ENCODE measurements at places on chromosomes 11 and 22.
A peak's percentile ranks its signal among the peaks of the same experiment; 100 is the strongest.

GRCh38 chr22:39953101-39953500 is 7.1 kb upstream of the TMA7B start:
- no peak for DNase-seq

DNA sequence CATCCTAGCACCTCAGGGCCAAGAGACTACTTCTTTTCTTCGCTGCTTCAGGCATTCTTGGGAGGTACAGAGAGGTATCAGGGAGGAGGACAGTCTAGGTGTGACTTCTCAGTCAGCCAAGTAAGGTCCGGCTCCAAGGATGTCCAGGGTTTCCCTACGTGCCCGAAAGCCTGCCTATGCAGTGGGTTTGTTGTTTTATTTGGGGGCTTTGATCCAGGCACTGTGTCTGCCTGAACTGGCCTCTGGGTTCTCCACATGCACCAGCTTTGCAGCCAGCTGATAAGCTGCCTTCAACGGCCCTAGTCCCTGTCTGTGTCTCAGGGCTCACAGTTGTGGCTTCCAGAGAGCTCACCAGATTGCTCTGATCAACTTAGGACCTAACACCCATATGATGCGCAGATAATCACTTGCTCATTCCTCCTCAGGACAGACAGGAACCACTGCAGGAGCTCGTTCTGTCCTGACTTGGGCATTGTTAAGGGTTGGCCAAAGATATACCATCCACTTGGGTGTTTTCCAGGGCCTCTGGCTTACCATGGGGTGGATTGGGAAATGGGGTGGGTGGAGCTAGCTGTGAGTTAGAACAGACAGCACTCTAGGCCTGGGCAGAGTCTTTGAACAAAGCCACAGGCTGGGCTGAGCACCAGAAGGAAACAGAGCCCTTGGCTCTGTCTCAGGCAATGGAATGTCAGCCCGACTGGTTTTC is 45.5 kb upstream of the CRYBB3 start:
- DNase-seq: peak; percentile 89

- DNase-seq: no peak
These were observed 5.7 kb downstream of the CBLIF start for GRCh38 chr11:59839615-59840014.

GRCh38 chr11:118318124-118318523 is 13.6 kb downstream of the CD3E start:
- DNase-seq: no peak

GRCh38 chr11:129435499-129436245 is 60.0 kb downstream of the BARX2 start:
- peak; percentile 30 for DNase-seq

DNA sequence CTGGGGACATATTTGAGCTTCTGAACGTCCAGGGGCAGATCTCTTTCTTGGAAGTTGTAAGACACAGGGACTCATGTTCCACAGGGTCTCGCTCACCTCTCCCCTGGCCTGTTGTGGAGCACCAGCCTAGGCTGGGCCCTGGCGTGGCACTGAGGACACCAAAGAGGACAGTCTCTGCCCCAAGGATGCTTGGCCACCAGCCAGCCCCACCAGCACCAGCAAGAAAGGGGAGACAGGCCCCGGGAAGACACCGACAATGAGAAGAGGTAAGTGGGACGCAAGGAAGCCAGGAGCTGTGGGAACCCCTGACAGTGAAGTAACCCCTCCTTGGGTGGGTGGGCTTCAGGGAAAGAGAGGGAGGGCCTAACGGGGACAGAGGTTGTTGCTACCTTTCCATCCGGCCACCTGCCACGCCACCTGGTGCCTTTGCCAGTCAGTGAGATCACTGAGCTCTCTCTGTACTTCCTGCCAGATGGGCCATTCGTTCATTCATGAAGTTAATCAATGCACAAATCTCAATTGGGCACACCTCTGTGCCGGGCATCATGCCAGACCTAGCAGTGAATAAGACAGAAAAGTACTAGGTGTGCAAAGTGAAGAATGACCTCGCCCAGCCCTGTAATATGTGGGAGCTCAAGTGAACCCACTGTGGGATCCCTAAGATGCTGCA is 11.1 kb downstream of the APOL5 start:
- peak; percentile 90 for DNase-seq

DNA sequence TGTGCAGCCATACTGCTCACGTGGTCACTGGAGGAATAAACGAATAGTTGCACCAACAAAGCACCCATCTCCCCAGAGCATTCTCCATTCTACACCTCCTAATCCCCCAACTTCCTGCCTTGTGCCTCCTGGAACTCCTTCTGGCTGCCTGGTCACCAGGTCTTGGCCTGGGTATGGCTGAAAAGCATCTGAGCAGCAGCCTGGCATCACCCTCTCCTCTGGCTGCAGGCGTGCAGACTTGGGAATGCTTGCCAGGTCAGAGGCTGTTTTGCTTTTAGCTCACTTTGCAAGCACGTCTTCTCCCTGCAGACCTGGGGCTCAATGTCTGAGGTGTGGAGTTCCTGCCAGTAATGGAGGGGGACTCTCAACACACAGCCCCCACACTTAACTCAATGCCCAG is 33.3 kb upstream of the KCNJ11 start:
- no peak for DNase-seq

DNA sequence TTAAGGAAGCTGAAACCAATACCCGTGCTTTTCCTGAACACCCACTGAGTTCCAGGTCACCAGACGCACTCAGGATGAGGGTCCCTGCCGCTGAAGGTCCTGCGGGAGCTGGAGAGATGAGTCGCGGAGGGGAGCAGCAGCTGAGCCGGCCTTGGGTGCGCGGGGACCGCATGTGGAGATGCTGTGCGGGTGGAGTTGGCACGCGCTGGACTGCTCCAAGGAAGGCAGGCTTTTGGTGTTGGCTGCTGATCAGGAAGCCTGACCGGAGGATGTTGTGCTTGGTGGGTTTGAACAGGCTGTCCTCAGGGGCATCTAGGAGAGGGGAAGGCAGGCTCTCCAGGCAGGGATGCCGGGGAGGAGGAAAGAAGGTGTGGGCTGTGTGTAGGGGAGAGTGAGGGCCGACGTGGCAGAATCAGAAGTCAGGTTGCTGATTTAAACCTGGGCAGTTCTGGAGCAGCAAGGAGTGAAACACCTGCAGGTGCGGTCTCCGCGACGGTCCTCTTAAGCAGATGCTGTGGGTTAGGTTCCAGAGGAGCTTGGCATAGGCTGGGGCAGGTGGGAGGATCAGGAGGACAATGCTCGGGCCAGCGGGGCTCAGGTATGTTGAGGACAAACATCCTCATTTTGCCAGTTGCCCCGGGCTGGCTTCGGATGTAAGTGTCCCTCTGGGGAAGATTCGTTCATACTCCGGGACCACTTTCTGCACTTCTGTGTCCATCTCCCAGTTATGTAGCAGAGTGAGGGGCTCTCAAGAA is 197.5 kb upstream of the B3GAT1 start:
- DNase-seq: no peak

DNA sequence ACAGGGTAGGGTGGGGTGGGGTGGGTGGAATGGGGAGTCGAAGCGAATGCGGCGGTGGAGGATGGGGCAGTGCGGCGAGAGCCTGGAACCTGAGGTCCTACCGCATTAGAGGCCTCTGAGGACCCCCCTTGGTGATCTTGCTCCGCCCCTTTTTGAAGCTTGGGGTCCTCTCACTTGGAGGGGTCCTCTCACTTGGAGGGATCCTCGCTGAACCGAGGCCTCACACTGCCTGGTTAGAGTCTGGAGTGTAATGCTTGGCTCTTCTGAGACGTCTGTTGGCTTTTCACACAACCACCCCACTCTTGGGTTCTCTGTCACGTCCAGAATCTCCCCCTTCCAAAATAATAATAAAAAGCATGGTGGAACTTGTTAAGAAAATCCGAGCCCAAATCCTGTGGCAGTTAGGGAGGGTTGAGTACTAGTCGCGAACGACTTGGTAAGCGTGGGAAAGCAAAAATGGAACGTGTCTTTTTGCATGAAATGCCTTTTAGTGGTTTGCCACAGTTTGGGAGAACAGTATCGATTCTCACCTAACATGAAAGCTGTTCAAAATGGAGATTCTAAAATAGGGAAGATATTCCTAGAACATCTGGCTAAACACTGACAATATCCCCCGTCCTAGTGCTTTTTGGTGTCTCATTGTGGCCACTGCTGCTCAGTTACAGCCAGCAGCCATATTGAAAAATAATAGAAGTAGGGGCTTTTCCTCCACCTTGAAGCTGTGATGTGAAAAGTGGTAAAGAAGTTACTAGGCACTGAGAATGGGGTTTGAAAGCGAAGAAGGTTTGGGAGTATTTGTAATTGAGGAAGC is 822 bp downstream of the RBX1 start:
- DNase-seq: no peak

DNA sequence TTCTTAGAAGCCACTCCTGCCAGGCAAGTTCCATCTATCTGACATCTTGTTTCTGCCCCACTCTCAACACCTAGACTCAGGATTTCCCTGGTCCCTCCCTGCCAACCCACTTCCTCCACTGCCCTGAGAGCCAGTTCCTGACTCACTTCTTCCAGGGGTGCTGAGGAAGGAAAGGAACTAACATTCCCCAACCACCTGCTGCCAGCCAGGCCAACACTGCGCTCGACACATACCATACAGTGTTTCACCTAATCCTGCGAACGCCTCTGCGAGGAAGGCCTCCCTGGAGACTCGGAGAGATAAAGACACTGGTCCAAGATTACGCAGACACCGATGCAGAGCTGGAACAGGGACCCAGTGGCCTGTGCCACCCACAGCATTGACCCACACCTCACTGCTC is 40.2 kb downstream of the MICAL3 start:
- no peak for DNase-seq

DNA sequence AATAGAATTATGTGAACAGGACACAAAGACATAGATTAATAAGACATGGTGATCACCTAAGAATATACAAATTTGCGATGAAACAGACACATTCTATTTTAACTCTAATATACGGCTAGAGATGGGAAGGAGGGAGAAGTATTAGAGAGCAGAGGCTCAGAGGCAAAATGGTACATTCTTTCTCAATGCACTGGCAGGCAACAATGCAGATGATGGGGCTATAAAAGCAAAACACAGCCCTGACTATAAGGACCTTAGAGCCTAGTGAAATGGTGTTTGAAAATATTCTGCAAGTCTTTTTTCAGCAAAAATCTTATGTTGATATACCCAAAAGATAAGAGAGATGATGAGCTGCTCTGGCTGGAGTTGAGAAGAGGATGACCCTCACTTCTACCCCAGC is 13.1 kb downstream of the TCF20 start:
- no peak for DNase-seq

DNA sequence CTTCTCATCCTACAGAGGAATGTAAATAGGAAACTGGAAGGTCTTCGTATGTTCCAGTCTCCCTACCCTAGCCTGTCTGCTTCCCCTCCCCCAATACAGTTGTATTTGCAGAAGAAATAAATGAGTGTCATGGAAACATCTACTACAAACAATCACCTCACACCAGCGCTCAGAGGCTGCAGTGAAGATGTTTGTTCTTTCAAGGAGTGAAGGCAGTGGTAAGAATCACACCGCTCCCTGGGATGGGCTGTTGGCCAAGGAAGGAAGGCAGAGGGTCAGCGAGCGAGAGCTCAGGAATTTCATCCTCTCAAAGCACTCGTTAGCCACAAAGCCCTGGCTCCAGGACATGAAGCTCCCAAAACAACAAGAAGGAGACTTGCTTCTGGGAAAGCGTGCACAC is 1.1 kb upstream of the IGSF9B start:
- no peak for DNase-seq

- DNase-seq: no peak
These were observed 49.2 kb upstream of the SLC25A18 start for GRCh38 chr22:17514084-17514483.

- no peak for DNase-seq
These were observed 24.3 kb upstream of the PKNOX2 start for GRCh38 chr11:125140233-125140632.

DNA sequence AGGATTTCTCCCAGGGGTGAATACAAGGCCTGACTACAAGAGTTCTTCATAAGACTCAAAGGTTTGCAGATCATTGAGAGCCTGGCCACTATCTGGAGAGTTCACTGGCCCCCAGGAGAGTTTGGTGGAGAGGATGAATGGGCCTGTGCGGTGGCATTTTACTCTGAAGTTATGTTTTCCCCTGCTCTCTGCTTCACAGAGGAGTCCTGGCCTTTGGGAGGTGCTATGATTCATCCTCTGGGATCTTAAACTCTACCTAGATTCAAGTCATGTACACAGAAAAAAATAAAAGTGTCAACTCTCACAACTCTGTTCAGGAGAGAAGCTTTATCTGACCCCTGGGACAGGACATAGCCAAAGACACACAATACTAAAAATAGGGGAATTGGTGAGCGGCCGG is 159.1 kb upstream of the CARD18 start:
- DNase-seq: no peak

DNA sequence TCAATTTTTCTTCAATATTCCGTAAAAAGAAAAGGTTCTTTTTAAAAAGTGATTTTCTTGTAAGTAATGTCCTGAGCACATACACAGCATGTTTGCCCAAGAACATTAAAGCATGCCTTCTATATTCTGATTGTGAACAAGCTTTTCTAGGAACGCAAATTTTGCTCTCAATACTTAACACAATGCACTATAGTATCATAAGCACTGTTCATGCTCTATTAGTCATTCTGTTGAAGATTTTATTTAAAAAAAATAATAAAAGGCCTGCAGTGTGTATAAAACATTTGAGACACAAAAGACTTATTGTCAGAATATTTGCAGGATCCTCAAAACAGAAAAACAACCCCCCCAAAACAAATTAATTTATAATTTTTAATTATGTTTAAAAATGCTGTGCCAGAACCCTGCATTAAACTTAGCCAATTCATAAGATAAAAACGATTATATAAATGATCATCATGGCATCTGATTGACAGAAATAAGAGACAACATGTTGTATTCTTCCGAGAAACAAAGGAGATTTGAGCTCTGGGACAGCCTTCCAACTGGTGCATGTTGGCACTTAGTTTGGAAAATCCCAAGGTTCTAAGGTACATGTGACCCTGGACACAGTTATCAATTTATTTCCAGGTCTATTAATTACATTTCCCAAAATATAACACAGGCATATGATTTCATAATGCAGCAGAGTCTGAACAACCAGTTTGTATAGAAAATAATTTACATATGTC is 13.1 kb downstream of the MTMR2 start:
- DNase-seq: no peak

GRCh38 chr11:35752115-35752514 is 89.5 kb downstream of the TRIM44 start:
- DNase-seq: no peak

- no peak for DNase-seq
These were observed 13.3 kb upstream of the PRSS23 start for GRCh38 chr11:86787018-86787536.

GRCh38 chr11:94854770-94855633 is 86.8 kb downstream of the AMOTL1 start:
- DNase-seq: no peak

DNA sequence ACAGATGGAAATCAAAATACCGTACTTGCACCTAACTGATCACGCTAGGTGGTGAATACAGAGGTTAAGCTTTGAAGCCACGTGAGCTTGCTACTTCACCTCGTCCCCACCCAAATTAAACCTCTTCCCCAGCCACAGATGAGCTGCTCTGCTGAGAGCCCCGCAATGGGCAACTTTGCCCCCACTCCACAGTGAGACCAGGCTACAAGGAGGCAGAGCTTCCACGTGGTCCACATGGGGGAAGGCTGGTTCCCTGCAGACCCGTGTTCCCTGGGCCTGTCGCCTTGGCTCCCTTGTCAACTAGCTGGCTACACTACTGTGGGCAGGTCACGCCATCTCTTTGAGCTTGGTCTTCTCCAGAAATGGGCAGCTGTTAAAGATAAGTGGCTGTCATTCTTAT is 10.9 kb downstream of the CD5 start:
- DNase-seq: no peak

Data from mucosa of gallbladder (tissue), 1 donor.